Nucleus accumbens (tissue), 56 donors: ENCODE measurements at places on chromosomes 7 and 10.

DNA sequence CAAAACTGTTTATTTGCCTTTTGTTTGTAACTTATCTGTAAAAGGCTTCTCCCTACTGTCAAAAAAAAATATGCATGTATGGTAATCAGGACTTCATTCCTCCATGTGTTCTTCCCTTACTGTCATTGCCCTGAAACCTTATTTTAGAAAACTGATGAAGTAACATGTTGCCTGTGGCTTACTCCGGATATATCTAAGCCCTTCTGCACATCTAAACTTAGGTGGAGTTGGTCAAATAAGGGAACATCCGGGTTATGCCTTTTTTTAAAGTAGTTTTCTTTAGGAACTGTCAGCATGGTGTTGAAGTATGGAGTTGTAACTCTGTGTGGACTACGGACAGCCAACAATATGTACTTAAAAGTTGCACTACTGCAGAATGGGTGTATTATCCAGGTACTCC is 6.2 kb downstream of the SAR1A start:
- no peak for DNase-seq

DNA sequence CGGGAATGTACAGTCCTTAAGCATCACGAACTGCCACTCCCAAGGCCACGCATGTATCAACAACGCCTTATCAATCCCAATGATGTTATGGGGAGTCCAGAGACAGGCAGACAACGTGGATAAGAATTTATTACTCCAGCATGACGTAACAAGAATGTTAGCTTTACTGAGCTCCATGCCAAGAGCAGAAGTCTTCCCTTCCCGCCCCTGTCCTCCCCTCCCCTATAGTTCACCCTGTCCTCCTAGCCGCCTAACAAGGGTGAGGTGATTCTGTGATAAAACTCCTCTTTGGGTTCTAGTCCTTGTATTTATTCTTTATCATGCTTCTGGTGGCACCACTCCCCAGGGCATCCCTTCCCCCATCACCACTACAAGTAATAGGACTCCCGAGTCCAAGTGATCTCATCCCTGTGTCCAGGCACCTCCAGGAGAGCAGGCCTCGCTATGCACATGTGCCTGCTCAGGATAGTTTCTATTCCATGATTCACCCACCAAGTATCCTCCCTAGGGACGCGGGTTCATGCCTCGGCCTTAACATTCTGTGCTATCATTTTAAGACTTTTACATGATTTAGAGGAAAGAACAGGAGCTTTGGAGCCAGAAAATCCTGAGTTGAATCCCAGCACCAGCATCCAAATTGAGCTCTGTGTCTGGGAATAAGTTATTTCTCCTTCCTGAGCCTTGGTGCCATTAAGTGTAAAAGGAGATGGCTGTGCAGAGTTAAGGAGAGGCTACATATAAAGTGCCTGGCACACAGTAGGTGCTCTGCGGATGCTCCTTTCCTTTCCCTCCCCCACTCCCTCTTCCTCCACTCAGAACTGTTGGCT is 15.4 kb downstream of the GSDME start:
- DNase-seq = no peak

DNA sequence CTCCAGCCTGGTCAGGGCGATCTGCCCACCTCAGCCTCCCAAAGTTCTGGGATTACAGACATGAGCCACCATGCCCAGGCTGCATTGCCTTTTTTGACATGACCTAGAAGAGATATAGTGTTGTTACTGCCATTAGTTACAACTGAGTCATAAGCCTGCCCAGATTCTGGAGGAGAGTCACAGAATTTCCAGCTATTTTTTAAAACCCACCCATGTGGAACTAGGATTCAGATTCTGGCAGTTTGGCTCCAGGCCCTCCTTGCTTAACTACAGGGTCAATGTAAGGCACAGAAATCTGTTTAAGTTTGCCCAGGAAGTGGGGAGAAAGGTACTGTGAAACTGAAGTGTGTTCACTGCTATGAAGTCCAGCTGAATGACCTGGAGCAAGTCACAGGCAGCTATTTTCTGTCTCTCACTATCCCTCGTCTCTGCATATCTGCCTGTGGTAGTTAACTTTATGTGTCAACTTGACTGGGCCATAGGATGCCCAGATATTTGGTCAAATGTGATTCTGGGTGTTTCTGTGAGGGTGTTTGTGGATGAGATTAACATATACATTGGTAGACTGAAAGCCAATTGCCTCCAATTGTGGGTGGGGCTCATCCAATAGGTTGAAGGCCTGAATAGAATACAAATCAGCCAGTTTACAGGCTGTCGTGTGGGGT is 8.4 kb upstream of the MARVELD1 start:
- no peak for DNase-seq

DNA sequence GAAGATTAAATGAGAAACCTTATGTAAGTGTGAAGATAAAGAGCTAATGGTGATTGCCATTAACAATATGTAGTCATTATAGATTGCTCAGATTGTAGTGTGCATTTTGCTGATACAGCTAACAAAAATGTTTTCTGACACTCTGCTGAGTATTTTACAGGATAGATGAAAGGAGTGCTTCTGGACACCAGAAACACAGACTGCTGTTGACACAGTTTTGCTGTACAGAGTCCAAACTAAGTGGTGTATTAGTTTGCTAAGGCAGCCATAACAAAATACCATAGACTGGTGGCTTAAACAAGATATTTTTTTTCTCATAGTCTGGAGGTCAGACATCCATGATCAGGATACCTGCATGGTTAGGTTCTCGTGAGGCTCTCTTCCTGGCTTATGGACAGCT is 2.2 kb downstream of the SMC3 start:
- no peak for DNase-seq

DNA sequence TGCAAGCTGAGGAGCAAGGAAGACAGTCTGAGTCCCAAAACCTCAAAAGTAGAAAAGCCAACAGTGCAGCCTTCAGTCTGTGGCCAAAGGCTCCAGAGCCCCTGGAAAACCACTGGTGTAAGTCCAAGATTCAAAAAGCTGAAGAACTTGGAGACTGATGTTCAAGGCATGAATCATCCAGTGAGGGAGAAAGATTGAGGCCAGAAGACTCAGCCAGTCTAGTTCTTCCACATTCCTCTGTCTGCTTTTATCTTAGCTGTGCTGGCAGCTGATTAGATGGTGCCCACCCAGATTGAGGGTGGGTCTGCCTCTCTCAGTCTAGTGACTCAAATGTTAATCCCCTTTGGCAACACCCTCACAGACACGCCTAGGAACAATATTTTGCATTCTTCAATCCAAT is 20.1 kb upstream of the MDFIC start:
- DNase-seq = no peak

GRCh38 chr10:70475661-70476060 is 2.9 kb upstream of the PALD1 start:
- no peak for DNase-seq

DNA sequence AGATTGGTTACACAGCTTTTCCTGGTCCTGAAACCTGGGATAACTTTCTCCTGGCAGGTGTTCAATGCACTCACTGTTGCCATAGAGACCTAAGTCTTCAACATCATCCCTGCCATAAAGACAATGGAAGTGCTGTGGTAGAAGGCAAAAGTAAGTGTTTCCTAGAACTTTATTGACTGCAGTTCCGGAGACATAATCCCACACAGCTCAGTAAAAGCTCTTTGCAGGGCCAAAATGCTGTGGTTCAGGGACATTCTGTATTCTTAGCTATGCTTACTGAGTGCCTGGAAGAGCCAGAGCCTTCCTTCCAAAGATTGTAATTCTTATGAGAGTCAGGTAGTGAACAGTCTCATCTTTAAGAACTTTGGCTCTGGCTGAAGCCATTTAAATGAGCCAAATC is 5.3 kb downstream of the WIPF3 start:
- DNase-seq = no peak

GRCh38 chr7:109343678-109344077 is 774.0 kb downstream of the DNAJB9 start:
- DNase-seq = no peak

DNA sequence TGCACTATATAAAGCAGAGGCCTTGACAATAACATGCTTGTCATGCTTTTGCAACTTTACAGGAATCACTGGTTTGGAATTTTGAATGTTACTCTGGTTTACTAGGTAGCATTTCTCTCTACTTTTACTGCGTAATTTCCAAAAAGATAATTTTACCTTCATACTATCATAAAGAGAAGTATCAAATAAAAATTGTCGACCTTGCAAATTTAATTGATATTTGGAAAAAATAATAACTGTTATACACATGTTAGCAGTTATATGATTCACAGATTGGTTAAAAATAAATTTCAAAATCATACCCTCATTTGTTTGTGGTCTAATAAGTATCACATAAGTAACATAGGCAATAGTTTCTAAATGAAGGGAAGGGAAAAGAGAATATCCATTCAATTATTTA is 228.5 kb upstream of the CACNA2D1 start:
- no peak for DNase-seq

GRCh38 chr10:61183967-61184366 is 240.0 kb upstream of the RHOBTB1 start:
- no peak for DNase-seq

- DNase-seq = no peak
Measured at GRCh38 chr10:651692-652091, 37.8 kb downstream of the DIP2C start.

GRCh38 chr7:150738591-150739001 is 1.4 kb downstream of the GIMAP5 start:
- DNase-seq = no peak

- no peak for DNase-seq
Measured at GRCh38 chr7:79855172-79855571, 279.5 kb upstream of the GNAI1 start.

DNA sequence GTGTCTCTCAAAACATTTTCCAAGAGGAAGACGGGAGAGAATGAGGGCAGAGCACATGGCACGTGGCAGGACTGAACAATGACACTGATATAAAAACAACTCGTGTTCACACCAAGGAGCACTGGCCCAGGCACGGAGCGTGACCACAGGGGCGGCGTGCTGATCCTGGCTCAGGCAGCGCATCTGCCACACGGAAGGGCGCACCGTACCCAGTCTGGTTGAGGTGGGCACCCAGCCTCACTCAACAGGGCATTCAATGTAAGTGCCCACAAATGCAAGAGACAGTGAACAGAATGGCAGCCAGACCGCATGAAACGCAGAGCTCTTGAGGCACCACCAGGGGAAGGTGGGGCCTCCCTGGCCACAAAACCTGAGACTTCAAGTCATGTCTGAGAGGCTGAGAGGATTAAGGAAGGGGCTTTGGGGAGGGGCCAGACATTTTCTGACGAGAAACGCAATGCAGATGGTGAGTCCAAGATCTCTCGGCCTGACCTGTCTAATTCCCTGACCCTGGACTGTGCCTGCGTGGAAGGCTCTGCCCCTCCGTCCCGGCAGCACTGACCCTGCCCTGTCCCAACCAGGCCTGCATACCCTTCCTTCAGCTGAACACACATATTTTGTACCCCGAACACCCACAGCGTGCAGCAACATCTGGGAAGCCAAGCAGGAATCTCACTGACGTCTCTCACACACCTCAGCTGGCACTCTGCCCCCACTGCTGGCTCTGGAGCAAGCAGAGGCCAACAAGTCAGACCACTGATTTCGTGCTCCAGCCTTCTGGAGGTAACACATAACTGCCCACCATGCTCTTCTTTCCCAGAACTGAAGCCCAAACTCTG is 35.5 kb downstream of the VOPP1 start:
- no peak for DNase-seq

- no peak for DNase-seq
Measured at GRCh38 chr7:138898255-138898654, 82.9 kb downstream of the KIAA1549 start.

DNA sequence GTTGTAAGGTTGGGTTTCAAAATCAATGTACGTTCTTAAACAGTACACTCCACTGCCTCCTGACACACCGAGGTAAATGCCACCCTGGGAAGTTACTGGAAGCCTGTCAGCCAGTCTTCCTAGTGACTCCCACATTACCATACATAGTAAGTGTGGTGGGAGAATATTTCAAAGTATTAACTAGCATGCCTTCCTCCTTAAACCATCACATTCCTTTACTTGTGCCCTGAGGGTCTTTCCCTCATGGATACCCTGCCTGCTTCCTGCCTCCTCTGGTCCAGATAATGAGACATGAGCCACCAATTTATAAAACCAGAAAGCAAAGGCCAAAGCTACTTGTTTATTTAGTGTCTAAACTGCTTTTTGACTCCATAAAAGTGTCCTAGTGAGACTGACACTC is 23.3 kb upstream of the SORCS3 start:
- no peak for DNase-seq

DNA sequence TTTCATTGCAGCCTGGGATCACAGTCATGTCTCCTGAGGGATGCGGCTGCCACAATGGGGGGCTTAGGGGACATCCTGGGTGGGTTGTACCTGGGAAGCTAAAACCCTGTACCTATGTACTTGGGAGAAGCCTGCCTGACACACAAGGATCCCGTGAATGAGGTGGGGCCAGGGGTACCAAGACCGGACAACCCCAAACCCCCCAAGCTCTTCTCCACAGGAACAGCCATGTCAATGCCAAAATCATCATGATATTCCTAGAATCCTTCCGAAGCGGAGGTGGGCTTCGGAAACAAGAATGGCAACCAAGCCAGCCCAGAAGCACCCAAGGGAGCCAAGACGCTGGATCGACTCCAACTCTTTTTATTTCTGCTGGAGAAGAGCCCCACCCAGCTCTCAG is 260.3 kb upstream of the TCERG1L start:
- no peak for DNase-seq

GRCh38 chr10:118845776-118846175 is 91.0 kb upstream of the CACUL1 start:
- DNase-seq = no peak

DNA sequence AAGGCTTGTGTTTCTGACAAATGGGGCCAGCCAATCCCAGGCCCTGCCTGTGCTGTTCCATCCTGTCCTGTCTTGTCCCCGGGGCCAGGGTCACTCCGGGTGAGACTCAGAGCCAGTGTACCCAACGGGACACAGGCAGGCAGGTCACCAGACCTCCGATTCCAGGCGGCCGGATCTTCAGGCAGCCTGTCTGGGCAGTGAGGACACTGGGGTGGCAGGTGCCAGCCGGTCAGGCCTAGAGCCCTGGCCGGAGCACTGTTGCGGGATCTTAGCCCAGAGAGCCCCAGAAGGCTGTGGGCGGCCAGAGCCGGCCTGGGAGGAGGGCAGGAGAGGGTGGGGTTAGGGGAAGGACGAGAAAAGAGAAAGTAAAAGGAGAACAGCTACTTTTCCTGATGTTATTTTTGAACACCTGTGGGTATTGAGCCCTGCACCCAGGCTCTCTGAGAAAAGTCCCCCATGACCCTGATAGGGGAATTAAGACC is 134.3 kb upstream of the TNRC18 start:
- DNase-seq = peak; percentile 14

GRCh38 chr7:55150709-55151451 is 132.1 kb downstream of the EGFR start:
- DNase-seq = no peak

DNA sequence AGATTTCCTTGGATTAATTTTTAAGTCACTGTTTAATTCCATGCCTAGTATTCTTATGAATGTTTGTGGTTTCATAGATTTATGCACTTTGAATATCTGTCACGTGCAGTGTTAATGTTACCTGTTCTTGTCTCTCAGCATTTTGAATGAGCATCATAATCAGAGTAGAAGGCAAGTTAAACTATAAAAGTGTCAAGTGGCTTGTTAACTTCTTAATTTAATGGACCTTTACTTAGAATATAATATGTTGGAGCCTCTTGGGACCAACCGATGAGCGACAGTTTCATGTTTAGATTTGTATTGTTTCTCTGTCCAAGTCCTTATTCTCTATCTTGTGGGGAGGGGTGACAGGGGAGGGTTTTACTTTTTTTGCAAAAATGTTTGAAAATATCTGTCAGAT is 50.6 kb upstream of the MTURN start:
- no peak for DNase-seq
